H4 (cell line): ENCODE measurements at places on chromosomes 1 and 21.
A peak's percentile ranks its signal among the peaks of the same experiment; 100 is the strongest.

DNA sequence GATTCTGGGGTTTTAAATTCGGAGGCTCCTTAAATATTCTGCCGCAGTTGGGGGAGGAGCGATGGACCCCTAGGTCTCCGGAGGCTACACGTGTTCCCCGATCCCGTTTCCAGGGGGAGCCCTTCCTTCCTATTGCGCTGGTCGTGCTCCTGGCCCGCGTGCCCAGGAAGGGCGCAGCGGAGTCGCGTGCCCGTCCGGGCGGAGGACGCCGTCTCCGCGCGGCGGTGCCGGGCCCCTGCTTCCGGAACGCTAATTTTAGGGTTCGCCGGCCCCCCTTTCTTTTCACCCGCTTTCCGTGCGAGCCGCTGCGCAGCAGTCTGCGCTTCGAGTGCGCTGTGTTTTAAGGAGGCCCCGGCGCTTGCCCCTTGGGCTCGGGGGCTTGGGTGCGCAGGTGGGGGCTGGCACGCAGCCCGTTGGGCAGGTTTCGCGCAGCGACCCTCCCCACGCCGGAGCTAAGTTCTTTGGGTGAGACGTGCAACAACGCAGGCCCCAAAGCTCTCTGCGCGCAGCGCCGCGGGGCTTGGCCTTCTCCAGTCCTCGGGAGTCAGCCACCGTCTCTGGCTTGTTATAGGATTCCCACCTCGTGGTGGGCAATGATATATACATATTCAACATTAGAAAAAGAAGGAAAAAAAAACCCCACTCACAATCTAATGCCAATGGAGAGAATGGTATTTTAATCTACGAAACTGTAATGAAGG, 43.5 kb upstream of the DNAJC6 start:
- DNase-seq = peak; percentile 84

- no peak for DNase-seq
Observed at GRCh38 chr1:179745743-179746142, 2.7 kb downstream of the FAM163A start.

- DNase-seq = no peak
Observed at GRCh38 chr1:199489594-199489993, 537.9 kb upstream of the NR5A2 start.

DNA sequence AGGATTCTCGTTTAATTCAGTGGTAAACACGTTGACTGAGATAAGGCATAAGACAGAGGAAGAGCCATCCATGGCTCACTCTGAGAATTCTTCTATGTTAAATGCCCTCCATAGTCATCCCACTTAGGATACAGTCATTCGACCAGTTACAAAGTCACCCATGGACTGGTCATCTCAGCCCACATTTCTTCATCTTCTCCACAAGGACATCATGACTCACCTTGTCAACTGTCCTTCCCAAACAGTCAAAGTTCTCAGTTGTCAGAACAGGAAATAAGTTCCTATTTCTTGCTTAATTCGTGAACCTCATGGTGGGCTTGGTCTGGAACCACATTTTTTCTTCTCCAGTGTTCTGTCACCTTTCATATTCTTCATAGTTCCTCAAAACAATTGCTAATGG, 133.2 kb downstream of the TGFB2 start:
- DNase-seq = no peak

DNA sequence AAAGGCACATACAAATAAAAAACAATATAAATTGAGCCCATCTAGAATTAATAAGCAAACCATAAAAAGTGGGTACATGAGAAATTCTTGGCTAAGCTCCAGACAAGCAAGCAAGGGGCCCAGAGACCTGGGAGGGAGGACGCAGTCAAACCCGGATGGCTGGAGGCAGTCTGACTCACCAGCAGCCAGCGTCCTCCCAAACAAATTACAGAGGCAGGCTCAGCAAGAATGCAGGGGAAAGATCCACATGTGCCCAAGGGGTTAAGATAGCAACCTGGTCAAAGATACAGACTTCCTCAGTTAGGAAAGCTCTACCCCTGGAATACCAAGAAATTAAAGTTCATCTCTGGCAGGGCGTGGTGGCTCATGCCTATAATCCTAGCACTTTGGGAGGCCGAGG, 7.4 kb upstream of the TIAM1 start:
- DNase-seq = peak; percentile 83

DNA sequence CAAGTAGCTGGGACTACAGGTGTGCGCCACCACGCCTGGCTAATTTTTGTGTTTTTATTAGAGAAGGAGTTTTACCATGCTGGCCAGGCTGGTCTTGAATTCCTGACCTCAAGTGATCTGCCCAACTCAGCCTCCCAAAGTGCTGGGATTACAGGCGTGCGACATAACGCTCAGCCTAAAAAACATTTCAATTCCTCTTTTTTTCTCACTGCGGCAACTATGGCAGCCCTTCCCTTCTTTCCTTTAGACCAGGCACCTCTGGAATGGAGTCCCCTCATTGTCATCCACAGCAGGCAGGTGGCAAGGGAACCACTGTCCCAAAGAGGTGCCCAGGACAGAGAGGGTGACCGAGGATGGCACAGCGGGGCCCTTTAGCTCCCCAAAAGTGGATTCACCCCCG, 14.1 kb downstream of the CEP104 start:
- DNase-seq = no peak

GRCh38 chr1:22772014-22772413, 61.4 kb downstream of the EPHB2 start:
- no peak for DNase-seq

GRCh38 chr1:214010197-214010573, 22.4 kb downstream of the PROX1 start:
- DNase-seq = no peak

- DNase-seq = no peak
Observed at GRCh38 chr1:110187139-110187890, 22.8 kb upstream of the KCNC4 start.
